CD8-positive, alpha-beta memory T cell (primary cell): ENCODE measurements at places on chromosomes 7 and 10.

DNA sequence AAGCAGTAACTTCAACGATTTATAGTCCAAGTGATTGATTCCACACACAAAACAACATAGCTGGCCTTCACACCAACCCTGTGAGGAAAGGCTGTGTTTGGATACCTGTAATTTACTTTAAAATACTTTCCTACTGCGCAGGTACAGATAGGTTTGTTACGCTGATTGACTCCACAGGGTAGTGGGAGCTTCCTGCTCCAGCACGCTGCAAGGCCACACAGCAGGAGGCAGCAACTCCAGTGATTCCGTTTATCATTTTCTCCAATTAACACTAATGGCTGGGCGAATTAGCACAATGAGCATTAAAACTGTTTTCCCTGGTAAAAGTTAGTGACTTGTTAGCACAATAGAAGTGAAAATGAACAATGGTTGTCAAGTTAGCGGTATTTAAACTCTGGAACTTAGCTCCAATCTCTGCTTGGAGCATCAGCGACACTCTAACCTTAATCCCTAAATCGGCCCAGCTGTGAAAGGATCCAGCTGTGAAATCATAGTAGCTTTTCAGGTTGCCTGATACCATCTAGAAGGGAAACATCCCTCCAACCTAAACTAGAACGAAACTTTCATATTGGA lies 959 bp downstream of the DCLRE1C start:
- DNase-seq, result no peak

- no peak for DNase-seq
Observed at GRCh38 chr10:79264942-79265341, 82.3 kb upstream of the PPIF start.

GRCh38 chr10:3391657-3392056 lies 219.1 kb upstream of the PITRM1 start:
- DNase-seq, result no peak

GRCh38 chr7:52842202-52842900 lies 193.1 kb upstream of the POM121L12 start:
- DNase-seq, result no peak

DNA sequence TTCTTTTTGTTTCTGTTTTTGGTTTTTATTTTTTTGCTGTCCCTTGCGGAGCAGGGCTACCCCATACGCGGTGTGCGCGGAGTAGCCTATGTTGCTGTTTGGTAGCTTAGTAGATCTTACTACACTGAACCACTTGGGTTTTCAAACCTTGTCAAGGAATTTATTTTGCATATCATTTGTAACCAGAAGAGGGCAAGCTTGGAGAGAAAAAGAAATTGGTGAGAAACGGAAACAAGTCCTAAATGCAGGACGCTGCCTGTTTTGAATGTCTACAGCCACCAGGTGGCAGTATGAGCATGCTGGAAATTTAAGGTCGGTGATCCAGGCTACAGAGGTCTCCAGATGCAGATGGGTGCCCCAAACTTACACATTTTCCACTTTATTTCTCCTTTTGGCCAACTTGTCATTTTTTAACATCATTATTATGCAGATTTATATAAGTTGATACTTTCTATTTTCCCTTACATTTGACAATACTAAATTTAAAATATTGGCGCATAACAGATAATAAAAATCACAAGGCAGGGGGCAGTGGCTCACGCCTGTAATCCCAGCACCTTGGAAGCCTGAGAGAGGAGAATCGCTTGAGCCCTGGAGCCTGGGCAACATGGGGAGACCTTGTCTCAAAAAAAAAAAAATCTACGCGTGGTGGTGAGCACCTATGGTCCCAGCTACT lies 15.3 kb upstream of the TRA2A start:
- peak; percentile 67 for DNase-seq

GRCh38 chr7:94344826-94345225 lies 49.9 kb upstream of the COL1A2 start:
- no peak for DNase-seq

GRCh38 chr10:2987185-2987768 lies 80.1 kb upstream of the PFKP start:
- no peak for DNase-seq

DNA sequence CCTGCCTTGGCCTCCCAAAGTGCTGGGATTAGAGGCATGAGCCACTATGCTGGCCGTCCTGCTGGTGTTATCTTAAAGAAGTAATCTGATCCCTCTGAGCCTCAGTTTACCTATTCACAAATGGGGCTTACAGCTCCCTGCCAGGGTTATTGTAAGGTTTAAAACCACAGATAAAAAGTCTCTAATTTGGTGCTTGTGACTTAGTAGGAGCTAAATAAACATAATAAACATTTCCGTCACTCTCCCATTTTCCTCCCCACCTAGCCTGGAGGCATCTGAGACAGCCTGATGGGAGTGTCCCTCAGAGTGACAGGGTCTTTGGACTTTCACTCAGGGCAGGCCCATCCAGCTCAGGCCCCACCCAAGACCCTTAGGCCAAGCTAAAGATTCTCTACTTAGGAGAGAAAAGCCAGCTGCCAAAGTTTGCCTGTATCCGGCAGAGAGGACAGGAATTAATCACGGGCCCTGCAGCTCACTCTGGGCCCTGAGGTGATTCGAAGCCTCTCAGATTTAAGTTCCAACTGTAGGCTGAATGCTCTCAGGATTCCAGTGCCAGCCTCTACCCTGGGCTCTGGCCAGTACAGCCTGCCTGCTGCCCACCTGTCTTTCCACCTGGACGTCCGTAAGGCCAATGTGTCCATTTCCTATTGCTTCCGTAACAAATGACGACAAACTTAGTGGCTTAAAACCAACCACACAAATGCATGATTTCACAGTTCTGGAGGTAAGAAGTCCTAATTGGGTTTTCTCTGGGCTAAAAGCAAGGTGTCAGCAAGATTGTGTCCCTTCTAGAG lies 21.8 kb upstream of the DUSP5 start:
- DNase-seq, result no peak

DNA sequence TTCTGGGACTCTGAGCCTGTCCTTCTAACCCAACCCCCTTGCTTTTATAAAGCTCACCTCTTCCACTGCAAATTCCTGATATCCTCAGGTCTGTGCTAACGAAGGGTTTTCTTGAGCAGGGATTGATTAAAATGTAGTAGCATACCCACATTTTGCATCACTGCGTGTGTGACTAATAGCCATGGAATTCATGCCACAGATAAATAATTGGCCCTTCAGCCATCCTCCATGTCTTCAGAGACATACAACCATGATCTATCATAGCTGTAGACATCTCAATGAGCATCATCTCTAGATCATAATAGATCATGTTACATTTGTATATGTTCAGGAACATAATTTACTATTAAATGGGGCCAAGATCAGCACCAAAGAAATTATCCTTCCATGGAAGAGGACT lies 990.3 kb downstream of the KCNMA1 start:
- DNase-seq, result no peak

DNA sequence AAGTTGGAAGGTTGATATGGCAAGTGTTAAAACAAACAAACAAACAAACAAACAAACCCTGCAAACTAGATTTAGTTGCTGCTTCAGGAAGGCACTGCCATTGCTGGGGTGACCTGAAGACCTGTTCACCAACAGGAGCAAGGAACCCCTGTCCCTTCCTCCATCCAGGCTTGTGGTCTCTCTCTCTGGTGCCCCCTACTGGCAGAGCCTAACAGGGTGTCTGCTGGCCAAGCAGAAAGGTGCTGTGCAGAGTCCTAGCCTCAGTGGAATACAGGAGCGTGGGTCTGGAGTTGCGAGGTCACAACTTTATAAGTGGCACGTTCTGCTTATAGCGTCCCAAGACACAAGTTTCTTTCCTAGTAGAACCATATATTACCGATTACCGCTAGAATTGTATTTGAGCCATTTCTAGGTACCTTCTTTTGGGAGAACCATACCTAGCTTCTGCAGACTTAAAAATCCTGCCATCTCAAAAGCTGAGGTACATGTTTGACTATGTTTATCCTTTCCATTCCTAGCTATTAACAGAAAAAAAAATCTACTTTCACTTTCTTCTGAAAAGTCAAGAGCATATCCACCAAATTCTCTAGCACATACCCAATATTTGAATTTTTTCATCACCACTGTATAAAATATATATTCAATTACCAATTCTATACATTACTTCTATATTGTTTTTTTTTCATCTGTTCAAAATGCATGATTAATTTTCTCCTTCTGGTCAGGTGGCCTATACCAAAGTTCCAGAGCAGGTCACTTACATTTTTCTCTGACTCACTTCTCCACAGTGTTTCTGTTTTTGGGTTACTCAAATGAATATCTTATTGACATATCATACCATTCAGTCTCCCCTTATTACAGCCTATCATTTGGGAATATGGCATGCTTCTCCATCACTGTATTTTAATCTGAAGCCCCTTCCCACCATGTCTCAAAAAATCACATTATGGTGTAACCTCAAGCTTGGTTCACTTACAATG lies 29.1 kb upstream of the CALD1 start:
- DNase-seq, result peak; percentile 52

- DNase-seq, result no peak
Observed at GRCh38 chr10:26197248-26197647, 19.3 kb upstream of the GAD2 start.

DNA sequence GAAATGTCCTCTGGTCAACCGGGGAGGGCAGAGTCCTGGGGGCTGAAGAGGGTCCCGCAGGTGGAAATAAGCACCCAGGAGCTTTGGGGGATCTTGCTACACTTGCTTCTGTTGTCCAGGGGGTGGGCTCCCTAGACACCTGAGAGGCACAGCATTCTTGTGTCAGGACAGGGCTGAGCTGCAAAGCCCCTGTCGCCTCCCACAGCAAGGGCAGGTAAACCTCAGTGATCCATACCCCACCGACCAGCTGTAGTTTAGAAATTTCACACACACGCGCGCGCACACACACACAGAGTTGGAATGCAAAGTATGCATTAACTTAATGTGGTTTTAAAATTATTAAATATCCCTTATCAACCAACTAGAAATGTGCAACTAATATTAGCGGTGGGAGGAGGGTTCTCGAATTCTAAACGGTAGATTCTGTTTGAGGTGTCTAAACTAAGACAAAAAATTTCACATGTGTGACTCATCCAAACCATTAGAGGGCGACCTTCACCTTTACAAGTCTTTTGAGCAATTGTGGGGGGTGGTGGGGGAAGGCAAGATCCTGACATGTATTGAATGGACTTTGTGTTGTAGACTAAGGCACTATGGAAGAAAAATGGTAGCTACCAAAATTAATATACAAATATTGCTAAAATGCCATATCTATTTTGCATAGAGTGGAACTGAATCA lies 34.3 kb upstream of the PTF1A start:
- DNase-seq, result no peak

DNA sequence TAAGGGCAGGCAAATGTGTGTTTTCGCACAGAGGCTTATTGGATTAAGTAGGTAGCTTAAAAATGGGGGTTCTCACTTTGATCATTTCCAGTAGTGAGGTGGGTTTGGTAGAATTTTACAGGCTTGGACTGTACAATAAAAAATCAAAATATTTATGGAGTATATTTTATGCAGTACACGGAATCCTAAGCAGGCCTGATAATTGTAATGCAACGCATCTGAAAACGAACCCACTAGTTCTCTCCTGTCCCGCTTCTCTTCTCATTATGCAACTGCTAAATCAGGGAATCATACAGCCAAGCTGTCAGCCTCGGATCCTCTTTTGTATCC lies 377 bp upstream of the POLR1F start:
- DNase-seq, result no peak

DNA sequence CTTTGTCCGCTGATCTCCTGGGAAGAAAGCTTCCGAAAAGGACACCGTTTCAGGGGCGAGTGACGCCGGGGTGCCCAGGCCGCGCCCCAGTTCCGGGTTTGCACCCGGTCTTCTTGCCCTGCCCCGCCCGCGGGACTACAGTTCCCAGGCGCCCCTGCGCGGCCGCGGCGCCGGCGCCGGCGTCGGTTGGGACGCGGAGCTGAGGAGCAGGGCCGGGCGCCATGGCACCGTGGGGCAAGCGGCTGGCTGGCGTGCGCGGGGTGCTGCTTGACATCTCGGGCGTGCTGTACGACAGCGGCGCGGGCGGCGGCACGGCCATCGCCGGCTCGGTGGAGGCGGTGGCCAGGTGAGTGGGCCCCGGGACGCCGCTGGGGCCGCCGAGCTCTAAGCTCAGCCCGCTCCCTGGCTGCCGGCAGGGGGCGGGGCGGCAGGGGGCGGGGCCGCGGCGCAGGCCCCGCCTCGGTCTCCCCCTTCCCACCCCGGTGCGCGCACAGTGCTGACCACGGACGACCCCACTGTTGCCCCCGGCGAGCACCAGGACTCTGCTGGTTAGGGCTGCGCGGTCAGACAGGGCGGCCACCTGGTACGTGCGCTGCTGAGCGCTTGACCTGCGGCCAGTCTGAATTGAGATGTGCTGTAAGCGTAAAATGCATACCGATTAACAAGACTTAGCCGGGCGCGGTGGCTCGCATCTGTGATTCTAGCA lies at the start of gene LHPP:
LHPP (plus strand) TSS at position 182 of the 706 bp plus-strand sequence; CDS start at position 222, 40 bp downstream.
- DNase-seq, result peak; percentile 79

DNA sequence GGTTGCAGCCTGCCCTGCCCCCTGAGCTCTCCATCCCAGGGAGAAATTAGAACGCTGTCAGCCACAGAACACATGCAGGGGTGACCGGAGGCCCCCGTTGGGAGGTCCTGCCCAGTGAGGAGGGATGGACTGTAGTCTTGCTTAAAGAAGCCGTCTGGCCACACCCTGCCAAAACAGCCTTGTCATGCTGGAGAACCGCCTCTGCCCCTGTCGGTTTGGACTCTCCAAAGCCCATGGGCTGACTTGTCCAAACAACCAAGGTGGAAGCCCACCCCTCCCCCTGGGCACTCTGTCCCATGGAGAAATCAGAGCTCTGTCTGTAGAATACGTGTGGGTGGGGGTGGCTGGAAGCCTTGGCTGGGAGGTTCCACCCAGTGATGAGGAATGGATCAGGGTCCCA lies 12.7 kb upstream of the TBATA start:
- no peak for DNase-seq

DNA sequence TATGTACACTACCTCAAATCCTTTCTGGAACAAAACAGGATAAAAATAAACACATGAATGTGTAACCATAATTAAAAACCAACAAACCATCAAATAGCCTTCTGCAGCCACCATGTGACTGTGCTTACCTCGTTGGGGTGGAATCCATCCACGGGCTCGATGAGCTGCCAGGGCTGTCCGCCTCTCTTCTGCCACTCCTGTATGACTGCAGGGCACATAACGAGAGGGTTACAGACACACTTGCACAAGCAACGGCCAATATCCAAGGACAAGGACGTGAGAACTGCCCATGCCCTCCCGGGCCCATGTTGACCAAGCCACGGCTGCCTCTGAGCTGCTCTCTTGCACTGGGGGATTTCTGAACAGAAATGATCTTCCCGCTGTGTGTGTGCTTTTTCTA lies 132.2 kb downstream of the ANLN start:
- DNase-seq, result no peak

GRCh38 chr10:31721096-31721495 lies 207.5 kb downstream of the ARHGAP12 start:
- DNase-seq, result no peak

- no peak for DNase-seq
Observed at GRCh38 chr7:75885036-75885435, 6.2 kb downstream of the RHBDD2 start.

- no peak for DNase-seq
Observed at GRCh38 chr10:132020456-132020855, 38.7 kb upstream of the BNIP3 start.

- DNase-seq, result no peak
Observed at GRCh38 chr10:60878224-60878623, 65.8 kb downstream of the RHOBTB1 start.
